Choroid plexus epithelial cell (primary cell): ENCODE measurements at places on chromosomes 2 and 18.

DNA sequence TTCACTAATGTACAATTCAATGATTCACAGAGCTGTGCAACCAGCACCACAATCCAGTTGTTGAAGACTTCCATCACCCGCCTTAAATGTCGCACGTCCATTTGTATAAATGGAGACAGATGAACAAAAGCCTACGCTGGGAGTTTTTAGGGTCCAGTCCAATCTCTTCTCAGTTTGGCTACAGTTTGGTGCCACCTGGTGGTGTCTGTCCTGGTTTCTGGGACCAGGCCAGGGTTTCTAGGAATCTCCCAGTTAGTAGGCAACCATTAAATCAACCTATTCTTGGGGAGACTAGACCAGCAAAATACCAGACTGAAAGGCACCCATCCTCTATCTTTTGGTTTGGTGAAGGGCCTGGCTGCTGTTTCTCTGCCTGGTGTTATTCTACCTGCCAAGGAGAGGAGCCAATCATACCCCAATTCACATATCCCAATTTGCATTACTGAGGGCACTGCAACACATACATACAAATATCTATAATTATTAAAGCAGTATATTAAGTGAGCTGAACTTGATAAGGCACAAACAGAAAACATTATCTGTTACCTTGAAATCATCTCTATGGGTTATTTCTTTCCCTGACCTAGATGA, 3.2 kb upstream of the DDX1 start:
- peak; percentile 77 for DNase-seq

DNA sequence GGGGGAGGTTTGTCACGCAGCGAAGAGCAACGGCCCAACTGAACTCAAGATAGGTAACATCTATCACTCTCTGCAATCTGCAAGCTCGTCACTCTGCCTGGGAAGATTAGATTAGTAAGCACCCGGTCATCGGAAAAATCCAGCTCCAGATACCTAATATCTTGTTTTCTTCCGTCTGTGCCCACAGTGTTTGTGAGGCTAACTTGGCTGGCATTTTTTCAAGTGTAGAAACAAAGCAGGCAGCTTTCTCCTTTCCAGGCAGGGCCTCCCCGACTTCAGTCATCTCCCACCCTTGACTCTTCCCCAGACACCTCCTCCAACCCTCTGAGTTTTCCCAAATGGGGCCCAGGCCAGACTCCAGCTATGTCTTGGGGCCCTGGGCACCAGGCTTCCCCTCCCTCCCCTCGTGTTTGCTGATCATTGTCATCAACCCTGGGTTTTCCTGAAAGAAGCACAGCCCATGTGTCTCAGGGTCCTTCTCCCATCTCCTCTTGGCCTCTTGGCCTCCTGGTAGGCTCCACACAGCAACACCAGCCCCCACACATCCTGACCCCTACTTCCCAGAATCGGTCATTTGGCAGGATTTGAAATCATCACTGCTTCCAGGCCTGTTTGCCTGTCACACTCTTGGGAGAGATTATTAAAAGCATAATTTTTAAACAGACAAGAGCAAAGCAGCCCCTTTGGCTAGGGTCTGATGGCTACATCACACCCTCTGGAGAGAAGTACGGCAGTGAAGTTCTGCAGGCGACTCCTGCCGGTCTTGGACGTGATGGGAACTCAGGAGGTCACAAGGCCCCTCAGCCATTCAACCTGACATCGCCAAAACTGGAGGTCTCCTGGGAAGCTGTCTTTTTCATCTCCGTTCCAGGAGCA, 144.9 kb upstream of the ID2 start:
- no peak for DNase-seq

DNA sequence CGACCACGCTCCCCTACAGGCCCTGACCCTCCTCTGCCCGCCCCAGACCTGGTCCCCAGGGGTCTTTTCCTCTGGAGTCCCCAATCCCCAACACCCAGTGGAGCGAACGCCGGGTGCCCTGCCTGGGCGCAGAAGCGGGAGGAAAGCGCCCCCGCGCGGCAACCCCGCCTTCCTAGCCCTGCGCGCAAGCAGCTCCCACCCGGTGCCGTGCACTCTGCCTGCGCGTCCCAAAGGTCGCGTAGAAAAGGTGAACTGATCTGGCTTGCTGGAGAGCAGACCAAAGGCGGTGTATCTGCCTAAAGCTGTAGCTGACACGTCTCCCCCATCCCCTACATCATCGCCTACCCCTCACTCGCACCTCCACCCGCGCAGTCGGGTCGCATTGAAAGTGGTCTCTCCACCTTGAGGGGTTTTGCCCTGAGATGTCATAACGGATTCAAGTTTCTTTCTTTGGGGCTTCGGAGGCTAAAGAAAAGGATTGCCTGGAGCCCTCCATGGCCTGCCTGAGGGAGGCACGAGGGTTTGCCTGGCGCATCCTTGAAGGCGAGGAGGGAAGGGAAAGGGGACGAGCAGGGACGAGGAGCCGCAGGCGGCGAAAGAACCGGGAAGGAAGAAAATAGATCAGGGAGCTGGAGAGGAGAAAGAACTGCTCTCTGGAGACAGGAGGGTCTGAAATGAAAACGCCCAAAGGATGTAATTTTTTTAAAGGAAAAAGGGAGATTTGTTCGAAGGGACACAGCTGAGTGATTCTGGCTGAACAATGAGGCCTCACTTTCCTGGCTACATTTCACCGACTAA, 5.8 kb downstream of the GAD1 start:
- DNase-seq, result no peak

DNA sequence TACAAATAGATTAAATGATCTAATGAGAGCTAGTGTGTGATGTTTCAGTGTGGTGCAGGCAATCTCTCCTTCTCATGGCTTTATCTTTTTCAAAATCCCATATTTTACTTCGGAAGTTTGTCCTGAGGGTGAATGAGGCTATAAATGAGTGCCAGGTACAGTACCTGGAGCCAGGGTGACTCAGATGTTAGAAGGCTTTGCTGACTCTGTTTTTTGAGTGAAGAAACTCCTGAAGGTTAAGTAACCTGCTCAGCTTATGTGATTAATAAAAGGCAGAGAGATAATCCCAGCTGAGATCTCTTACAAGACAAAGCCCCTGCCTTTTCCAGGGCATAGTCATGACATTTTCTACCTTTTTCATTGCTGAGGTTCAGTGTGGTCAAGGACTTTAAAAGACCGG, 52.6 kb downstream of the MGAT5 start:
- no peak for DNase-seq

DNA sequence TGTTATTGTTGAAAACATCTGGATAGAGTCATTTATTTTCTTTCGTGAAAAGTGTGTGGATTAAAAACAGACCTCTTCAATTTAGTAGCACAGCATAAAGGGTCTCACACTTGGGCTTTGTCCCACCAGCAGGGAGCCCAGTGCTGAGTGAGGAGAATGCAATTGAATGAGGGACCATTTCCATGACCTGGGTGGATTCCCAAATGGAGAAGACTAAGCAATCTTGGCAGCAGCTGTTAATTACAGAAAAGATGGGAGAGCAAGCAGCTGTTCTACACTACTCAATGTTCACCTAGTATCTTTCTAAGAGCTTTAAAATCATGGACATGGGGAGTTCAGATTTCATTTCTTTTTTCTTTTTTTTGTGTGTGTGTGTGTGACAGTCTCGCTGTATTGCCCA, 121.8 kb upstream of the FN1 start:
- DNase-seq, result no peak

- DNase-seq, result peak; percentile 15
These were observed 29.0 kb downstream of the EDAR start for GRCh38 chr2:108960006-108960405.

- peak; percentile 42 for DNase-seq
These were observed 86.6 kb downstream of the TMEM182 start for GRCh38 chr2:102848366-102848839.

DNA sequence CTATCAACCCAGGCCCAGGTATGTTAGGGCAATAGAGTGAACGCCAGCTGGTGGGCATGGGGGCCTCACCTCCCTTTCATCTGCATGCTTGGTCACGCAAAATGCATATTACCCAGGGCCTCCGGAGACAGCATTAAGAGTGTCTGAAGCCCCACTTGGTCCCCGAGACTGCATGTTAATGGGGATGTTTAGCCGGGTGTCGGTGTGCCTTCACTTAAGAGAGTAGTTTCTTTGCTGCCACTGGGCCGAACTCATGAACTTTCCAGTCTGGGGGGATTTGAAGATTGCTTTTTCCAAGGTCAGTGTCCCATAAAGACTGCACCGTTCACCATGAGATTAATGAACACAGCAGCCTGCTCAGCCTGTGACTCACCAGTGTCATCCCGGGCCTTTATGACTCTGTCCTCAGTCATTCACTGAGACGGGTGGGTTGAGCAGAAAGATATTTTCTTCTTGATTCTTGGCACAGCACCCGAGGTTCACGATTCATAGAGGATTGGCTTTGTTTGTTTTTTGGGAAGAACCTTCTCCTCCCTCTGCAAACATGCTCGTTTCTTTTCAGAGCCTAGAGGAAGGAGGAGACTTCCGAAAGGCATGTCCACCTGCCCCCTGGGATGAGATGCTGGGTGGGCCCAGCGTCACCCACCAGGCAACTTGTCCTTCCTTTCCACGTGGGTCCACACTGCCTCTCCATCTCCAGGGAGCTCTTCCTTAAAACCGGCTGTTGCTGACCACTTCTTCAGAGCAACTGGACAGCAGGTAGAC, 199.1 kb downstream of the GLI2 start:
- peak; percentile 69 for DNase-seq
